ENCODE measurements at places on chromosomes 11 and 22.

DNA sequence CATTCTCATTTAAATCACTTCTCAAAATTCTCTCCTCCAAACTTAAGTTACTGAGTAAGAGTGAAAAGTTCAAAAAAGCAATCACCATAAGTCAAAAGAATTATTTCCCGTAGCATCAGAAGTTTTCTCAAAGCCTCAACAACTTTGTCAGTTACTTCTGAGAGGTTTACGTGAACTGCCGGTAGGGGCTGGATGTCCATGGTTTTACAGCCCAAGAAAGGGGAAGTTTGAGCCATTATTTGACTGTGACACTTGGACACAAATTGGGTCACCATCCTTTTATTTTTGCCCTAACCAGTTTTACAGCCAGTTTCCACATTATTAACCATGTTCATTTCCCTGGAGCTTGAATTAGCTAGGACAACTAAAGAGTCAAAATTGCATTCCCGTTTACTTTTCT lies 7.5 kb downstream of the POU2AF3 start:
- no peak for DNase-seq

DNA sequence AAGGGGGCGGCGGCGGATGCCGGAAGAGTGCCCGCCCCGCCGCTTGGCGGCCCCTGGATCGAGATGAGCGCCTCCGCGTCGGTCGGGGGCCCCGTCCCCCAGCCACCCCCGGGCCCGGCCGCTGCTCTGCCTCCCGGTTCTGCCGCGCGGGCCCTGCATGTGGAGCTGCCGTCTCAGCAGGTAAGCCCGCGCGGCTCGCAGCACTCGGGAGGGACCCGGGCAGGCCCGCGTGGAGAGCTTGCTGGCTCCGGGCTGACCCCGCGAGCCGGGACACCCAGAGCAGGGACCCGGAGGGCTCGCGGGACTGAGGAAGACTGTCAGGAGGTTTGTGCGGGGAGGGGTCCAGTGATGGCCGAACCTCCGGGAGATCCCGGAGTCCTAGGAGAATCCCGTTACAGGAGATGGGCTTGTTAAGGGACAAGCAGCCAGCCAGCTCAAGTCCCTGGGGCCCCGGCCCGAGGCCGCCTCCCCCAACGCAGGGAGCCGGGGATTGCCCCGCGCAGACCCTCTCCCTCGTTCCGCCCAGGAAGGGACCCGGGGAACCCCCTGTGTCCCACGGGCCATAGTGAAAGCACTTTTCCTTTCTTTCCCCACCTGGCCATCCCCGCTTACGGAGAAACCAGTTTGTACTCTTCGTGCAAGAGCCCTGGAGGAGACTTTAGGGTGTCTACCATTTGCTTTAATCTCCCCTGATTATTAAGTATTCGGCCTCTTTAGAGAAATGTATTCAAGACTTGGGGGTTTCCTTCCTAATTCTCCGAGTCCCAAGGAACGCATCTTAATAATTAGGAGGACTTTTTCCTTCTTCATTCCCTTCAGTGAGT lies 547 bp downstream of the UVRAG start:
- no peak for DNase-seq

DNA sequence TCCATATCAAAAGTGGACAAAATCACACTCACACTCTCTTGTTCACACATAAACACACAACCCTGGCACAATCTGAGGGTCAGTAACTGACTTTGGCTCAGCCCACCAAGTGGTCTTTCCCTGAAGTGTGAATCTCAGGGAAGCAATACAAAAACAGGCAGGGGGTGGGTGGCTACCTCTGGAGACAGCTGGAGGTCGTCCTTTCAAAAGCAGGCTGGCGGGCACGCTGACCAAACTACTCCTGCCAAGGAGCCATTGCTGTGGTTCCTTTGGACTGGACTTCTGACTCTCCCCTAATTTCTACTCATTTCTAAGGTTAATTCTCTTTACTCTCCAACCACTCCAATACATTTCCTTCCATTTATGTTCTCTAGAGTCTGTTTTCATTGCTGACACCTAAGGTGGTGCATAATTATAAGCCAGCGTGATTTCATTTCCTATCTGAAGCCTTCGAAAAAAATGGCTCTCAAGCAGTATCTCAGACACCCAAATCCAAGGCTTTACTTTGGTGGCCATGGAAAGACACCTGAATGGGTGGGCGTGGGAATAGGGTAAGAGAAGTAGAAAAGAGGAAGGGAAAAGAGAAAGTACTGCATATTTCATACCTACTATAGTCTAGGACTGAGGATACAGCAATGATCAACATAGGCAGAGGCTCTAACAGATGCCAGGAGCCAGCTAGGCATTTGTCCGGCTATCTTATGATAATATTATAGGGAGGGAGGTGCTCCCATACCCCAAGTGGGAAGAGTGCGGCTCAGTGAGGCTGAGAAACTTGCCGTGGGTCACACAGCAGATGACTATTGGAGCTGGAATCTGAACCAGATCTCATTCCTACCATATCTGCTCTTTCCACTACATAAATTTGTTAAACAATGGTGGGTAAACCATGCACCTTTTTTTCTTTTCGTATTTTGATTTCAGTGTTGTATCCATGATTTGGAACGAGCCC lies 22.0 kb downstream of the FZD4 start:
- DNase-seq = no peak

GRCh38 chr11:78551066-78551465 lies 23.6 kb downstream of the NARS2 start:
- DNase-seq = no peak

DNA sequence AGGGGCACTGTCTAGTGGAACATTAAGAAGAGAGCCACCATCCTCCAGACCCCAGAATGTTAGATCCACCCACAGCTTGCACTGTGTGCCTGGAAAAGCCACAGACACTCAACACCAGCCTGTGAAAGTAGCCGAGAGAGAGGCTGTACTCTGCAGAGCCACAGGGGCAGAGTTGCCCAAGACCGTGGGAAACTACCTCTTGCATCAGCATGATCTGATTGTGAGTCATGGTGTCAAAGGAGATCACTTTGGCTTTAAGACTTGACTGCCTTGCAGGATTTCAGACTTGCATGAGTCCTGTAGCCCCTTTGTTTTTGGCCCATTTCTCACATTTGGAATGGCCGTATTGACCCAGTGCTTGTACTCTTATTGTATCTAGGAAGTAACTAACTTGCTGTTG lies 115.9 kb upstream of the CCDC179 start:
- DNase-seq = no peak

All from dorsolateral prefrontal cortex (tissue), 122 donors.